MG63 (cell line): ENCODE measurements at places on chromosomes 3 and 15. TPM values are rescaled to one million over a fixed set of nuclear protein-coding genes. Genes with fewer than 3 reads are reported as not detected.

Gene ROPN1
- not detected in 2 replicates for total RNA-seq

Gene MCTP2
- 2.6 and 10.1 TPM in 2 replicates for total RNA-seq

Gene ZXDC
- 16.3 and 22.2 TPM in 2 replicates for total RNA-seq

DNA sequence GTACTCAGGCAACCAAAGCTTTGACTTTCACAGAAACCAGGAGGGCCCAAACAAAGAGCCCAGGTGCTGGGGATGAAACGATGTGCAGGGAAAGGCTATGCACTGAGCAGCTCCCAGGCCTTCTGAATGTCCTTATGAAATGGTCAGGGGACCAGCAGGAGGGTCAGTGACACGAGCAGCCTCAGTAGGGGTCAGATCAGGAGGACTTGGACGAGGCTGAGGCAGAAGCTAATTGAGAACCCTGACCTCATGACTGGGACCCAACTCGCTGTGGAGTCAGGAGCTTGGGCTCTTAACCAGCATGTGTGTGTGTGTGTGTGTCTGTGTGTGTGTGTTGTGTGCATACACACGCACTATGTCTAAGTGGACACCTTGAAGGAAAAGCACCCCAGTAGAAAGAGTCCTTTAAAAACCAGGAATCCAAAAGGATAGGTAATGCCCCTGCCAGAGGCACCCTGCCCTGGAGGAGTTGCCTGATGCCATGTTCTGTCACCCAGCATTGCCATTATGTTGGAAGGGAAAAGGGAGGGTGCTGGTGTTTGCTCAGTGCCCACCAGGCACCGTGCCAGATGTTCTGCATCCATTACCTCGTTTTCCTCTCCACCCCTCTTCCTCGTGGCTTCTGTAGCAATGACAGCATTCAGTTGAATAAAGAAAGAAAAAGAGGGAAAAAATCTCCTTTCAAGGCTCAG is 50.9 kb downstream of the CORO2B start:
- no peak for DNase-seq

GRCh38 chr15:76343313-76343996 is 6.9 kb downstream of the ISL2 start:
- DNase-seq, result no peak
